Activated T-cell treated with anti-CD3 and anti-CD28 coated beads for 4 hours (primary cell): ENCODE measurements at places on chromosomes 3 and 15.

GRCh38 chr3:59764171-59764570, 714.3 kb upstream of the CFAP20DC start:
- DNase-seq = no peak

DNA sequence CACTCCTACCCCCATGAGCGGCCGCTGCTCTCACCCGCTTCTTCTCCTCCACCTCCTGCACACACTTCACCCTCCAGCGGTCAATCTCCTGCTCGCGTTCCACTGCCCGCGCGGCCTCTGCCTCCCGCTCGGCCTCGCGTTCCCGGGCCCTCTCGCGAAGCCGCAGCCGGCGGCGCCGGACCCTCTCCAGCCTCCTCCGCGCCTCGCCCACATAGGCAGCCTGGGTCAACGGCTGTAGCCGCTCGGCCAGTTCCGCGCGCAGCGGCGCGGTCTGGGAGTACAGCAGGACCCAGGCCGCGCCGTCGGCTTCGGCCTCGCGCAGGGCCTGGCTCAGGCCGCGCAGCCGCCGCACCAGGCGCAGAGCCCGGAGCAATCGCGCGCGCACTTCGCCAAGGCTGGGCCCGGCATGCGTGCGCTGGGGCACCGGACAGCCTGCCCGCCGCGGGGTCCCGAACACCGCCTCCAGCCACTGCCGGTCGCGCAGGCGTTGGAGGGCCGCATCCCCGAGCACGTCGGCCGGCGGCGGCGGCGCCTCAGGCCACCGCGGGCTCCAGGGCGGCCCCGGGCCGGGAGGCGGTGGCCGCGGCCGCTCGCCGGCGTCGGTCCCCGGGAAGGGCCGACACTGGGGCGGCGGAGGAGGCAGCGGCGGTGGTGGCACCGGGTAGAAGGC, 595 bp downstream of the PDCD7 start:
- no peak for DNase-seq

GRCh38 chr3:149342413-149343380, 9.3 kb upstream of the TM4SF18 start:
- no peak for DNase-seq

DNA sequence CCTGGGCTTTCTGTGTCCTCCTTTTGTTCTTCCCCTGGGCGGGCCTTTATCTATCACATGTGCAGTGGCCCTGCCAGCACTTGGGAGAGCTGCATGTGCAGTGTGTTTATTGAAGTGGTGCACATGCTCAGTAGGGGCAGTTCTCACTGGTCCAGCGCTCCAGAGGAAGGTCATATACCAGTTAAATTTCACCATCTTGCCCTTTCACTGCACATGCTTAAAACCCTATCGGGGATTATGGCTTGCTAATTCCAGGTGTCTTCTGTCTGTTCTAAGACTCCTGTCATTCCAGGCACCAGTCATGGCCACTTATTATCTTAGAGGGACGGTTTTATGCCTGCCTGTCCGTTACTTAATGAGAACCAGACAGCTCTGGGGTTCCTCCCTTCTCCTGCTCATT, 52.2 kb downstream of the ROPN1B start:
- DNase-seq = no peak

DNA sequence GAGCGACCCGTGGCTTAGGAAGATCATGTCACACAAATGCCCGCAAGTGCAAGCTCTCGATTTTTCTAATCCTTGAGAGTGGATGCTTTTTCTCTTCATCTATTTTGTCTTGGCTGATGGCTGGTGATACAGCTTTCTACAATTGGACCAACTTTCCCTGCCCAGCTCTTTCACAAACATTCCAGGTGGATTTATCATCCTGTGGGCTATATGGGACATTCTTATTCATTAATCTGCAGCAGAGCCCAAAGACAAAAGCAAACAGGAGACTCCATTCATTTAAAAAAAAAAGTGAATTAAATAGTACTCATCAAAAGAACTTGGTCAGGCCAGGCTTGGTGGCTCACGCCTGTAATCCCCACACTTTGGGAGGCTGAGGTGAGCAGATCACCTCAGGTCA, 14.2 kb upstream of the TSEN2 start:
- DNase-seq = no peak

DNA sequence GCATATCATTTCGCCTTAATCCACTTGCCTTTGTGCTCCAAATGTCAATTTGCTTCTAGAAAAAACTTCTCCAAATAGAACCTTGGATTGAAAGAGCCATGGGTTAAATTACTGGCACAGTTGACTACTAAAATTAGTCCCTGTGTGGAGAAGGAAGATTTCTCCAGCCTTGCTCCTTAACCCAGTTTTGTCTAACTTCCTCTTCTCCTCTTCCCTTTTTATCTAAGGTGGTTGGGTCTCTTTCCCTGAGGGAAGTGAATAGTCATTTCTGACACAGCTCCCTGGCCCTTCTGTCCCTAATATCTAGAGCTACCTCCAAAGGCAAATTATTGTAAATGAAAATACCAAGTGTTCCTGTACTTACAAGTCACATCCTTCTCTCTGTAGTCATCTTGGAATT, 527.9 kb upstream of the TBL1XR1 start:
- no peak for DNase-seq

DNA sequence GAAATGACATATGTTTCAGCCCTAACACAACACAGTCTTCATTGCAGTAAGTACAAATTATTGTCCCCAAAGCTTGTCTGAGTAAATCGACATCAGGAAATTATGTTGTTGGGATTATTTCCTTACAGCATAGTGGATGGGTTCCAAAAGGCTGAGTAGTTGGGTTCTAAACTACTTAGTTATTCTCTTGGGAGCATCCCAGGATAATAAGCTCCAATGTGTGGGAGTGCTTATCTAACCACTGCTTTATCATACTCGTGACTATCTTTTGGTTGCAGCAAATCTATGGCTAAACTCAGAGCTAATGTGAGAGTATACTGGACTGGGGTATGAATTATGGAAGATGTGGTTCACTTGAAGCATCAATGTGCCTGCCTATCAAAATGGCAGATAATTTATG, 128.5 kb downstream of the RBMS3 start:
- DNase-seq = no peak

GRCh38 chr3:150145659-150146058, 175.0 kb upstream of the PFN2 start:
- no peak for DNase-seq
